Hair follicle dermal papilla cell (primary cell): ENCODE measurements at places on chromosomes 5 and 9. TPM values are rescaled to one million over a fixed set of nuclear protein-coding genes. Genes with fewer than 3 reads are reported as not detected.

Gene GABRB2
- under 0.01 TPM in 1 of 2 replicates, not detected in the other for total RNA-seq

Gene LHFPL2
- 94.1 and 114 TPM in 2 replicates for total RNA-seq

Gene PCDHA10
- total RNA-seq: 0.32 and 0.85 TPM in 2 replicates

Gene FAM221B
- total RNA-seq: not detected in 2 replicates

Gene INIP
- 14.3 and 18.2 TPM in 2 replicates for total RNA-seq

Gene IGFBPL1
- 0.24 and 0.49 TPM in 2 replicates for total RNA-seq

Gene HSD17B3
- not detected in 2 replicates for total RNA-seq

Gene RIOK2
- 21.7 and 22.0 TPM in 2 replicates for total RNA-seq

Gene TSLP
- under 0.01 and 0.49 TPM in 2 replicates for total RNA-seq

Gene ADAMTS16
- under 0.01 TPM in 1 of 2 replicates, not detected in the other for total RNA-seq

Gene SPARC
- total RNA-seq: 1,179 and 1,844 TPM in 2 replicates

Gene LMX1B
- total RNA-seq: under 0.01 TPM in 1 of 2 replicates, not detected in the other

Gene MRPL36
- 16.7 and 30.0 TPM in 2 replicates for total RNA-seq

Gene ANKRD31
- total RNA-seq: 0.24 and 0.32 TPM in 2 replicates

Gene GPX3
- total RNA-seq: 9.4 and 31.2 TPM in 2 replicates

Gene DOCK8
- total RNA-seq: 0.12 and 0.16 TPM in 2 replicates

Gene PRDM9
- not detected in 2 replicates for total RNA-seq

Gene PCDHA3
- 0.32 and 0.61 TPM in 2 replicates for total RNA-seq

Gene CARTPT
- total RNA-seq: not detected in 2 replicates

Gene LRRC19
- total RNA-seq: not detected in 2 replicates

Gene IL33
- total RNA-seq: 0.12 TPM in 1 of 2 replicates, not detected in the other

Gene SYK
- not detected in 2 replicates for total RNA-seq

Gene TXNDC8
- not detected in 2 replicates for total RNA-seq

Gene RNF20
- total RNA-seq: 24.9 and 29.7 TPM in 2 replicates

Gene CDC20B
- under 0.01 TPM in 1 of 2 replicates, not detected in the other for total RNA-seq

Gene TYRP1
- 1.1 TPM in 1 of 2 replicates, not detected in the other for total RNA-seq

Gene TMEM167A
- 71.8 and 81.3 TPM in 2 replicates for total RNA-seq

Gene ITK
- not detected in 2 replicates for total RNA-seq

Gene CDKN2A
- total RNA-seq: 12.3 and 17.2 TPM in 2 replicates

Gene TMED7
- total RNA-seq: 161 and 162 TPM in 2 replicates

Gene TOR4A
- total RNA-seq: 4.9 and 6.8 TPM in 2 replicates

Gene SYNPO
- total RNA-seq: 1.9 and 2.7 TPM in 2 replicates

Gene RASEF
- total RNA-seq: 0.24 and 0.81 TPM in 2 replicates

Gene SLC4A9
- not detected in 2 replicates for total RNA-seq

Gene SAPCD2
- total RNA-seq: 1.6 and 1.8 TPM in 2 replicates

Gene UBAP2
- 22.2 and 25.6 TPM in 2 replicates for total RNA-seq

Gene SHISAL2B
- not detected in 2 replicates for total RNA-seq

Gene CCL21
- not detected in 2 replicates for total RNA-seq

Gene C9orf153
- 0.16 and 0.24 TPM in 2 replicates for total RNA-seq
